Stromal cell of bone marrow (primary cell): ENCODE measurements at places on chromosomes 16 and 17.

DNA sequence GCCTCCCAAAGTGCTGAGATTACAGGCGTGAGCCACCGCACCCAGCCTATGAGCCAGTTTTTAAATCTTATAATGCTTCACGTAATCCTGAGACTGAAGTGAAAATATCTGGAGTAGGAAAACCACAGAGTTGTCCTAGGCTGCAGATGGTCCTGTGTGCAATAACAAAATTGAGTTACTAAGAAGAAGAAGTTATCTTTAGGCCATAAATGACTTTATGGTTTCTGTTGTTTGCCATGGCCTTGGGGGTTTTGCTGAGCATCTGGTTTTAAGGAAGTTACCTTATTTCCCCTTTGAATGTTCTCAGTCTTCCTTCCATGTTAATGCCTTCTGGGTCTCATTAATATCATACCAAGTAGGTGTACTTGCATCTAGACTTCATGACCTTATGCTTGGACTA lies 16.5 kb downstream of the NMT1 start:
- DNase-seq = no peak

DNA sequence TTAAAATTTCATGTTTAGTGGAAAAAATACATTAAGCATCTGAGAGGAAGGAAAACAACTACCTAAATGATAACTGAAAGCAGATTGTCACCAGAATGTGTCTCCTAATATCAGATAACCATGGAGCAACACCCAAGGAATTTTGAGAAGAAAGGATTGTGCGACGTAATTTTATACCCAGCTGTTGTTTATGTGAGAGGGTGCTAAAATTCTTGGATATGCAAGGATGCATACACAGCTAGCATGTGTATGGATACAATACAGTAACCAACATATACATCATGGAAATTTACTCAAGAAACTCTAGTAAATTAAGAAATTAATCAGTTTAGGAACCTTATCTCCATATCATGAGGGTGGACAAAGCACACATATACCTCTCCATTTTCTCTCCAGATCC lies 290.9 kb downstream of the HS3ST3A1 start:
- DNase-seq = no peak

- no peak for DNase-seq
These were observed 191.8 kb downstream of the PARN start for GRCh38 chr16:14438256-14438655.

DNA sequence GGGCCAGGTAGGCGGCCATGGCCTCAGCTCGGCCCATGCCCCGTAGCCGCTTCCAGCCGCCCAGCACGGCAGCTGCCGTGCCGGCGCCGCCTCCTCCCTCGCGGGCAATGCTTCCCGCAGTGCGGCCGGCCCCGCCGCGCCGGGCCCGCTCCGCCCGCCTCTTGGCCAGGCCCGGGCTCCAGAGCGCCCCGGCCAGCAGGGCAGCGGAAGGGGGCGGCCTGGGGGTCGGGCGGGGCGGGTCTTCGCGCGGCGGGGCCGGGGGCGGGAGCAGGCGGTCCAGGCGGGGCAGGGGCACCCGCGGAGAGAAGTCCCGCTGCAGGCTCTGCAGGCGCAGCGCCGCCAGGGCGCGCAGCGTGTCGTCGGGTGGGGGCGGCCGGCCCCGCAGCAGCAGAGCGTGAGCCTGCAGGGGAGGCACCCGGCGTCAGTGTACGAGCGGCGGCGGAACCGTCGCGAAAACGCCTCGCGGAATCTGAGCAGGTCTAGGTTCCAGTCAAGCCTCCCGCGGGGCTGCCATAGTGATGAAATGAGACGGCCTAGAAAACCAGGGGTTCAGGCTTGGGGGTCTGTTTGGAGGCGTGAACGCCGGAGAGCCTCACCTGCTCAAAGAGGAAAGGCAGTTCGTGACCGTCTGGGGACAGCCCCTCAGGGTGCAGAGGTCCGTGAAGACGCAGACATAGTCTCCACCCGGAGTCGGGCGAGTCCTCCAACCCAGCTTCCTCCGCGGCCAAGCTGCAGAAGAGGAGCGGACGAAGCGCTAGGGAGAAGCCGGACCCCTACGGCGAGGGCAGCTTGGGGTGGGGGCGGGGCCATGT lies 6.6 kb downstream of the PLEKHH3 start:
- no peak for DNase-seq

DNA sequence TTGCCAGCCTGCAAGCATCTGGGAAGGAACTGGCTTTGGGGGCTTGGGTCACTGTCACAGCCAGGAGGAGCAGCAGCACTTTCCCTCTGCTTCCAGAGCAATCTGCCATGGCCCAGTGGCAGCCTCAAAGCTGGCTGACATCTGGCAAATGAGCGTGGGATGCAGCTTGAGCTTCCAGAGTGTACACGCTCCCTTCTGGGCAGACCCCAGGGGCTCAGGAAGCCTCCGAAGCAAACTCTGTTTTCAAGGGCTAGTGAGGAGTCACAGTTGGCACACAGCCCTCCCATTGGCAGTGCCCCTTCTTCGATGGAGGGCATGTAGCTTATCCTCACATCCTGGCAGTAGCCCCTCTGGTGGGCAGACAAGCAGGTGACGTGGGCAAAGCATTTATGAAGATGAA lies 249.6 kb downstream of the ENGASE start:
- no peak for DNase-seq

- DNase-seq = no peak
These were observed 198.0 kb upstream of the MAF start for GRCh38 chr16:79798416-79799053.

DNA sequence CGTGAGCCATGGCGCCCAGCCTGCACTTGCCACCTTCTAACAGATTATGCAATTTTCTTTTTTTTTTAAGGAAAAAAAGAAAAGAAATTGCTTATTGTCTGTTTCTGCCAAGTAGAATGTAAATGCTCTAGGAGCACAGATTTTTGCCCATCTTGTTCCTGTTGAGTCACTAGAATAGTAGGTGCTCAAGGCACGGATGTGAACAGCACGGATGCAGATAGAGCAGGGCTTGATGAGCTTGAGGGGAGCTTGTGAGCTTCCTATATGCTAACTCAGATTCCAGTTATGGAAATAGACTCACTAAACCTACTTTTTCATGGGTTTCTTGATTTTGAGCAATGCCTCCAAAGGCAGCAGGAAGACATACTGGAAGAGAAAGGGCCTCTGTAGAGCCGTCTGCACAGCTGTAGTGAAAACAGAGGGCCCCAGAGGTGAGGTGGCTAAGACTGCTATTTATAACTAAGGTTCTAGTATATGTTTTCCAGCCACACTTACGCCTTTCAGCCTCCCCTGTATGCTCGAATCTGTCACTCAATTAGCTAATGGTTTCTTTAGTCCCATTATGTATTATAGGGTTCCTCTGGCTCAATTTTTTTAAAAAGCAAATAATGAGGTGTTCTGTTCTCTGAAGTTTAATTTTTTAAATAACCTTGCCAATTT lies 72.8 kb downstream of the WWP2 start:
- DNase-seq = no peak

DNA sequence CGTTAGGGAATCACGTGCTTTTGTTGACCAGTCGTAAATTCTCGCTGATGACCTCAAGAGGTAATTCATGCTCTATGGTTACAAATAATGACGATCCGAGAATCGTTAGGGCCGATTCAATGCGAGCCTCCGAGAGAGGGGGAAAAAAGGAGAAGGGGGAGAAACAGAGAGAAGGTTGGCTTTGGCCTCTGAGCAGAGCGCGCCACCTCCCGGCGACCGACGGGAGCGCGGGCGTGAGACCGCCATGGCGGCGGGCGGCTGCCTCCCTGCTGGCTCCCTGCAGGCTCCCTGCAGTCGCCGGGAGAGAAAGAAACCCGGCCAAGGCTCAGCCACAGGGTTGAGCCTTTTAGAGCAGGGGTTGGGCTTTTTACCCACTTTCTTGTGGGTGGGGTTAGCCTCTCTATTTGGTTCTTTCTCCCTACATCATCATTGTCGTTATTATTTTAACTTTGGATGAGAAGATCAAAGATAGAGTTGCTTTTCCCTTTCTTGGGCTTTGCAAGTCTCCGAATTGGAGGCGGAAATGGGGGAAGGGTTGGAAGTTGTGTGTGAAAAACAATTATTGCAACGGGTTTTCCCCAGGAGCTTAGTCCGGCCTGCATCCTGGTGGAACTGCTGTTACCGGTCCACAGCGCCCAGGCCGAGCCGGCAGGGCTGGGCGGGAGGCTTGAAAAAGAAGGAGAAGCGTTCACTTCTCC lies 410 bp upstream of the HOXB5 start:
- no peak for DNase-seq

DNA sequence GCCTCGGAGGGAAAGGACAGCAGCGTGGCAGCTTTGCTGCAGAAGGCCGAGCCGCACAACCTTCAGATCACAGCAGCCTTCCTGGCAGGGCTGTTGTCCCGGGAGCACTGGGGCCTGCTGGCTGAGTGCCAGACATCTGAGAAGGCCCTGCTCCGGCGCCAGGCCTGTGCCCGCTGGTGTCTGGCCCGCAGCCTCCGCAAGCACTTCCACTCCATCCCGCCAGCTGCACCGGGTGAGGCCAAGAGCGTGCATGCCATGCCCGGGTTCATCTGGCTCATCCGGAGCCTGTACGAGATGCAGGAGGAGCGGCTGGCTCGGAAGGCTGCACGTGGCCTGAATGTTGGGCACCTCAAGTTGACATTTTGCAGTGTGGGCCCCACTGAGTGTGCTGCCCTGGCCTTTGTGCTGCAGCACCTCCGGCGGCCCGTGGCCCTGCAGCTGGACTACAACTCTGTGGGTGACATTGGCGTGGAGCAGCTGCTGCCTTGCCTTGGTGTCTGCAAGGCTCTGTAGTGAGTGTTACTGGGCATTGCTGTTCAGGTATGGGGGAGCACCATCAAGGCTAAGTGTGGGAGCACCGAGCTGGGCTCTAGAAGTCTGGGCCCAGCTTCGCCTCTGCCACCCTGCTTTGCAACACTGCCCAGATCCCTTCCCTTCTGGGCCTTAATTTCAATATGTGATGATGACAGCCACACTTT lies 18.6 kb downstream of the NOD2 start:
- no peak for DNase-seq

- DNase-seq = no peak
These were observed 329.9 kb downstream of the KCNJ2 start for GRCh38 chr17:70499067-70499786.

- DNase-seq = no peak
These were observed 54.1 kb downstream of the TOX3 start for GRCh38 chr16:52492789-52493357.

DNA sequence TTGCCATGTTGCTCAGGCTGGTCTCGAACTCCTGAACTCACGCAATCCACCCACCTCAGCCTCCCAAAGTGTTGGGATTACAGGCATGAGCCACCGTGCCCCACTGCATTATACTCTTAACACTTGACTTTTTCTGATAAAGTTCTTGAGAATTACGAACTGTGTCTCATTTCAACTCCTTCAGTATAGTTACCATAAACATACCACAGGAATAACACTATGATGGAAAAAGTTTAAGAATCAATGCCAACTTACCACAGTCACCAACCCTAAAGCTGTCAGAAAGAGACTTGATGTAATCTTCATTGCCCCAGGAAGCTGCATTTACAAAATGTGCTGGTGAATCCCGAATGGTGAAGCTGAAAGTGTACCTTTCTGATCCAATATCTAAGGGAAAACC lies 10.2 kb downstream of the MEIOB start:
- DNase-seq = no peak

DNA sequence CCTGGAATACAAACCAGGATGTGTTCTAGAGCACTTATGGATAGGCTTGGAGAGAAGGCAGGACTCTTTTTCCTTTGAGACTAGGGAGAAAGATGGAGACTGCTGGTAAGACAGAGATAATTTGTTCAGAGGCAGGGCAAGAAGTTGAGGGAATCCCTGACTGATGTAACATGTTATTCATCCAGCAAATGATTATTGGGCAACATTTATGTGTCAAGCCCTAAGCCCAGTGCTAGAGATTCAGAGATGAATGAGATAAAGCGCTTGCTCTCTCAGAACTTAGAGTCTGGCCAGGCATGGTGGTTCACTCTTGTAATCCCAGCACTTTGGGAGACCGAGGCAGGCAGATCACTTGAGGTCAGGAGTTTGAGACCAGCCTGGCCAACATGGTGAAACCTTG lies 47.8 kb upstream of the NUFIP2 start:
- DNase-seq = no peak

DNA sequence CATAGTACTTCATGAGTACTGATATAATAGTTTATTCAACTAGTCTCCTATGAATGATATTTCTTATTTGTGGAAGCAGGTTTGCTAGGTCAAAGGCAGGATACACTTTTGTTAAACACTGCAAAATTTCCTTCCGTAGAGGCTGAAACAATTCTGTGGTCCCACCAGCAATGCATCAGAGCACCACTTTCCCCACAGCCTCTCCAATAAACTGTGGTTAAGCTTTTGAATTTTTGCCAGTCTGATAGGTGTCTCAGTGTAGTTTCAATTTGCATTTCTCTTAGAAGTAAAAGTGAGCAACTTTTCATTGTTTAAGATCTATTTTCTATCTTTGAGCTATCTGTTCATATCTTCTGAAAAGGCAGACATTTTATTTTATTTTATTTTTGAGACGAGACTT lies 36.4 kb upstream of the CORO6 start:
- no peak for DNase-seq

DNA sequence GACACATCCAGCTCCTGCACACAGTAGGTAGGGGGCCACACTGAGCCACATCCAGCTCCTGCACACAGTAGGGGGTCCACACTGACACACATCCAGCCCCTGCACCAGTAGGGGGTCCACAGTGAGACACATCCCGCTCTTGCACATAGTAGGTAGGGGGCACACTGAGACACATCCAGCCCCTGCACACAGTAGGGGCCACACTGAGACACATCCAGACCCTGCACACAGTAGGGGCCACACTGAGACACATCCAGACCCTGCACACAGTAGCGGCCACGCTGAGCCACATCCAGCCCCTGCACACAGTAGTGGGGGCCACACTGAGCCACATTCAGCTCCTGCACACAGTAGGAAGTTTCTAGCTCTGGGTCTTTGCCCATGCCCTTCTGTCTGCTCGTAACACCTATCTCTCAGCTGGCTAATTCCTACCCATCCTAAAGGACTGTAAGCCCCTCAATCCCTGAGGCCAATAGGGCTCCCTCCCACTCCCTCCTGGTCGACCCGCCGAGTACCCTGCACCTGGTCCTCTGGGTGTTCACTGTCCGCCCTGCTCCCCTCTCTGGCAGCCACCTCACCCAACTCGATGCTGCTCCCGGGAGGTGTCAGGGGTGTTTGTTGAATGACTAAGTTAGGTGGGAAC lies 9.4 kb upstream of the ATP2A3 start:
- DNase-seq = no peak
